Kidney tubule cell (primary cell): ENCODE measurements at places on chromosomes 13 and 19.
A peak's percentile ranks its signal among the peaks of the same experiment; 100 is the strongest.

DNA sequence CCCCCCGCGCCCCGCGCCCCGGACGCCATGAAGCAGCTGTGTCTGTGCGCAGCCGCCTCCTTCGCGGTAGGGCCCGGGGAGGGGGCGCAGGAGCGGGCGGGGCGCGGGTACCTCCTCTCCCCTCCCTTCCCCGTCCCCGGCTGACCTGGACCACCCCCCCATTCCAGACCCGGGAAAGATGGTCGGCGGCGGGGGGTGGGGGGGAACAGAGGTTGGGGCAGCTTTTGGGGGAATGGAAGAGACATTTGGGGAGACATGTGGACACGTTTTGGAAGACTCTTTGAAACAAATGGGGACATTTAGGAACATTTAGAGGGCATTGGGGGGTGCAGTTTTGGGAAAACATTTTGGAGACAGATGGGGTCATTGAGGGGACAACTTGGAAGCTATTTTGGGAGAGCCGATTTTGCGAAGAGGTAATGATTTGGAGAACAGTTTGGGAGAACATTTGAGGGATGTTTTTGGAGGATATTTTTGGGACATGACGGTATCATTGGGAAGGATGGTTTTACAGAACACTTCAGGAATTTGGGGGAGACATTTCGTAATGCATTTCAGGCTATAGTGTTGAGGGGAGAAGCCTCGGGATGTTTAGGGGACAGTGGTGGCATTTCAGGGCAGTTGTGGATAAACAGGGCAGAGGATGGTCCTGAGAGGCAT, 16.1 kb downstream of the ANKRD24 start:
- no peak for DNase-seq

DNA sequence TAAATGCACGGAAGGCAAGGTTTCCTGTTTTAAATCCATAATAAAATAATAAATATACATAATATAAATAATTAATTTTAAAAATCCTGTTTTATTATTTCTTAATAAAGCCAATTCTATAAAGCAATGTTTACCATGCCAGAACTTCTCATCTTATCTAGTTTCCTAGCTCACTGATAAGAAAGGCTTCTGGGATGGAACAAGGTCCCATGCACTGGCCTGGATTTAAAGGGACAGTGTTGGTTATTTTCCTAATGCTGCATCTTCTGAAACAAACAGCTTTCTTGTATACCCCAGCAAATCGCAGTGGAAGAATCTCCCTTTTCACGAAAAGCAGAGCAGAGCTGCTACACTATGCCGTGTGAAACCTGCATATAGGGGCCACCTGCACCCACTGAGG, 68.8 kb downstream of the LNX2 start:
- no peak for DNase-seq

DNA sequence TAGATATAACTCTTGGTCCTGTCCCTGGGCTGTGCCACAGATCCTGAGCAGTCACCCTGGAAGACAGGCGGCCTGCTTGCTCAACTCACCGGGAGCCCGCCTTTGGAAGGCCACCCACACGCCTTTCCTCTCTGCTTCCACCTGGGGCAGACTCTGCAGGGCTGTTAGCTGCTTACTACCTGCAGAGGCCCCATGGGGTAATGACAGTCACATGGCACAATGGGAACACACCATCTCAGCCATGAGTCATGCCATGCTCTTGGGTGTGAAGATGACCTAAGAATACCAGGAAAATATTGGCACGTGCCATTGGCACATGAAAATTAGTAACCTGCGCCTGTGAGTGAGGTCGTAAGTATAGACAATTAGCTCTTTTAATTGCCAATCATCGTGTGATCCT, 108.6 kb downstream of the COL4A2 start:
- peak; percentile 92 for DNase-seq

GRCh38 chr19:582497-583197, 7.0 kb upstream of the HCN2 start:
- DNase-seq = no peak

- no peak for DNase-seq
Observed at GRCh38 chr19:55379174-55379573, 2.5 kb downstream of the TMEM190 start.

GRCh38 chr13:53501387-53501786, 472.8 kb downstream of the OLFM4 start:
- DNase-seq = no peak

- DNase-seq = no peak
Observed at GRCh38 chr19:6412061-6412446, 12.6 kb downstream of the KHSRP start.

DNA sequence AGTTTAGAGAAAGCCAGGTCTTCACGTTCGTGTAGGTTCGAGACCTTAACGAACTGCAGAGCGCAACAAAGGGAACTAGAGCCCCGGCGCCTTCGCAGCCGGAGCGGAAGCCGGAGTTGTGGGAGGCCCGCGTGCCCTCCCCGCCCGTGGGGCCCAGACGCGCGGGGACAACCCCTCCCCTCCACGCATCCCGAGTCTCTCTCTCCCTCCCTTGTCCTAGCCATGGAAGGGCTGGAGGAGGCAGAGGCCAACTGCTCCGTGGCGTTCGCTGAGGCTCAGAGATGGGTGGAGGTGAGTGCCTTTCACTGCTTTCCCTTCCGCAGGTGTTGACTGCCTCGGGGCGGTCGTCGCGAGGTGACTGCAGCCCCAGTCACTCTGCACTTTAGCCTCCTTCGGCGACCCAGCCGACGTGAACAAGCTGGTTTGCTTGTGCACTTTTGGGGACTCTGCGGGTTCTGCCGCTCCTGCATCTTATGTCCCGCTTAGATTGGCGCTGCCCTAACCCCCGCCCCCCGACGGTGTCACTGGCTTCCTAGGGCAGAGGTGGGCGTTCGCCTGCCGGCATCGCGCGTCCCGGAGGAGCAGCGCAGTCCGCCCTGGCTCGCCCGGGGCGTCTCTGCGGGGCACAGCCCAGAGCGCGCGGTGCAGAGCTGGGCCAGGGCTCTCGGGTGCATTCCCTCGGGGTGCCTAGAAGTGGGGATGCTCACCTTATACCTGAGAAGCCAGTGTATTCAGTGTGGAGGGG, 478 bp downstream of the LMO7 start:
- DNase-seq = peak; percentile 44

GRCh38 chr13:51594432-51594831, 10.2 kb downstream of the WDFY2 start:
- no peak for DNase-seq

DNA sequence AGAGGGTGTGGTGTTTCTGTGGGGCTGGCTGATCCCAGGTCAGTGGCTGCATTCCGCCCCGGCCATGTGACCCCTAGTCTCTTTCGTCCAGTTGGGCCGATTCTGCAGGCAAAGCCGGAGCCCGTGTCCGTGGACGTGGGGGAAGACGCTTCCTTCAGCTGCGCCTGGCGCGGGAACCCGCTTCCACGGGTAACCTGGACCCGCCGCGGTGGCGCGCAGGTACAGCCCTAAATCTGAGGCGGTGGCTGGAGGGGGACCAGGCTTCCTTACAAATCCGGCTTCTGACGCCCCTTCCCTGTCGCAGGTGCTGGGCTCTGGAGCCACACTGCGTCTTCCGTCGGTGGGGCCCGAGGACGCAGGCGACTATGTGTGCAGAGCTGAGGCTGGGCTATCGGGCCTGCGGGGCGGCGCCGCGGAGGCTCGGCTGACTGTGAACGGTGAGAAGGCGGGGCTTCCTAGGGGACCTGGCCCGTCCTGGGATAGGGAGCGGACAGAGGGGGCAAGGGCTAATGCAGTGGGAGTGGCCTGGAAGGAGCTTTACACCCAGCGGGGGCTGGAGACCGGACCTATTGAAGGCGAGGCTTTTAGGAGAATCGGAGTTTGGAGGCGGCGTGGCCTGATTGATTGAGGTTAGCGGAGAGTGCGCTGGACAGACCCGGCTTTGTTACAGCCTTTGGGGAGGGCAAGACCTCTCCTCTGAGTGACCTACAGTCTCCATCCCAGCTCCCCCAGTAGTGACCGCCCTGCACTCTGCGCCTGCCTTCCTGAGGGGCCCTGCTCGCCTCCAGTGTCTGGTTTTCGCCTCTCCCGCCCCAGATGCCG, 4.3 kb downstream of the KIRREL2 start:
- no peak for DNase-seq

GRCh38 chr19:58052256-58052655, 6.8 kb upstream of the ZNF135 start:
- no peak for DNase-seq

- no peak for DNase-seq
Observed at GRCh38 chr13:113749967-113750366, 9.1 kb upstream of the TMEM255B start.
